CD4-positive, alpha-beta T cell treated with Interleukin-2 at 100 ng/mL for 4 hours (primary cell): ENCODE measurements at places on chromosomes 6 and 20.

- no peak for DNase-seq
Measured at GRCh38 chr20:43525021-43525420, 17.5 kb downstream of the L3MBTL1 start.

DNA sequence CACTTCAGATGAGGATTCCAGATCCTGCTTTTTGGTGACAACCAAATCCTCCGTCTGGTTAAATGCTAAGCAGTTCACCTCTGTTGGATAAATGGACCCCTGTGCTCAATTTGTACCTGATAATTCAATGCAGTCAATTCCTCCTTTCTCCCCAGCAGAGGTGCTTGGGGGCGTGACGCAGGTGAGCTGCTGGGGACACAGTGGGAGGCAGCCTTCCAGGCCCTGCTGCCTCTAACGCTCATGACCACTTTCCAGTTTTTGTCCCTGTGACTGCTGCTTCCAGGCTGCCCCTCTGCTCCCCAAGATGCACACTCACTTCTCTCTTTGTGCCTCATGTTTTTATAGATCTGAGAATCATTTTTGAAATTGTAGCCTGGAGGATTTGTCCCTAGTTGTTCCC, 78.5 kb downstream of the TTLL2 start:
- DNase-seq, result no peak

- DNase-seq, result no peak
Measured at GRCh38 chr6:165106261-165106660, 203.1 kb downstream of the C6orf118 start.

DNA sequence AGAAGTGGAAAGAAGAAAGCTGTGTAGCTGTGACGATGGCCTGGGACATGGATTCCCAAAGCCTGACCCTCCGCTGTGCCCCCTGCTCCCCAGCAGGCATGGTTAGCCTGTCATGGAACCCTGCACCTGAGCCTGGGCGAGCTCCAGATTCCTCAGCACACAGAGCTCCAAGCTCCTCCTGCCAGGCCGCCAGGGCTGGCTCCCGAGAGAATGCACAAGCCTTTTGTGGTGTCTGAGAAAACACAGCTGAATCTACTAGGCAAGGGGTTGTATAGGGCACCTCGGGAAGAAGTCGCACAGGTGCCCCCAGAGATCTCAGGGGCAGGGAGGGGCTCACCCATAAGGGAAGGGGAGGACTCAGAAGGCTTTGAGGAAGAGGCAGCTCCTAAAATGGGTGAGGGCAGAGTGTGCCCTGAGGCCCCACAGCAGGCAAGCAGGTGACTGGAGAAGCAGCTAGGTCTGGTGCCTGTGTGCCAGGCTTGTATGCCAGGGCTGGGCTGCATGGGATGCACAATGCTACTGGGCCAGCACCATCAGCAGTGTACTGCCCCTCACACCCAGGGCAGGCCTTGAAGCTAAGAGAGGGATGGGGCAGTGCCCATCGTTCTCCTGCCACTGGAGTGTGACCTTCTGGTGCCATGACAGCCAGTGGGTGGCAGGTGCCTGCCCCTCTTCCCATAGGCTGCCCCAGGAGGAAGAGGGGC, 64.3 kb upstream of the CD93 start:
- DNase-seq, result no peak

DNA sequence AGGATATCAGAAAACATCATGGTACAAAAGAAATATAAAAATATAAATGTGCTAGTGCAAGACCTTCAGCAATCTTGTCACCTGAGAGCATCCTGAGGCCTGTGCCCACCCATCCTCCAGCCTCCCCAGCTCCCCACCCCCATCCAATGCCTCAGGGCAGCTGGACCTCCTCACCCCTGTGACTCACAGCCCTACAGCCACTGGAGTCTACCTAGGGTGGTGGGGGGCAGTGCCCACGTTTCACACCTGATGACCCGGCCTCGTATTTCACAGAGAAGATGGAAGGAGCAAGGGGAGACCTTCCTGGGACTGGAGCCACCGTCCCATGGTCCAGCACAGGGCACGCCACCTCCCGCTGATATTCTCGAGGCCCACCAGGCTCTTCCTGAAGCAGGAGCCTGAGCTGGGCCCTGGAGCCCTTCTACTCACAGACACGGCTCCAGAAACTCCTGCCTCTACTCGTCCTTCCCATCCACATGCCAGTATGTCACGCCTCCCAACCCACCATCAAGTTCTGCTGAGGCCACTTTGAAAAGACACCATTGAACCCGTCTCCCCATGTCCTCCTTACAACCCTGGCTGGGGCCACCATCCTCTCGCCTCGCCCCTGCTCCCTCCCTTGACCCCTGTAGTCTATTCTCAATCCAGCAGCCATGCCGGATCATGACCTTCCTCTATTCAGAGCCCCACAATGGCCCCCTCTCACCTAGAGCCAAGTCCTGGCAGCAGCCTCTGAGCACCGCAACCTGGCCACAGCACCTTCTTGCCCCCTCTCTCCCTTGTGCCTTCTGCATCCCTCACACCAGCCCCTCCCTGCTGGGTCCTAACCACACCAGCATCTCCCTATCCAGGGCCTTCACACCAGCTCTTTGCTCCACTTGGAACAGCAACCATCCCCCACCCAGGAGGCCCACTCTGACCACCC, 13.3 kb downstream of the APMAP start:
- no peak for DNase-seq

DNA sequence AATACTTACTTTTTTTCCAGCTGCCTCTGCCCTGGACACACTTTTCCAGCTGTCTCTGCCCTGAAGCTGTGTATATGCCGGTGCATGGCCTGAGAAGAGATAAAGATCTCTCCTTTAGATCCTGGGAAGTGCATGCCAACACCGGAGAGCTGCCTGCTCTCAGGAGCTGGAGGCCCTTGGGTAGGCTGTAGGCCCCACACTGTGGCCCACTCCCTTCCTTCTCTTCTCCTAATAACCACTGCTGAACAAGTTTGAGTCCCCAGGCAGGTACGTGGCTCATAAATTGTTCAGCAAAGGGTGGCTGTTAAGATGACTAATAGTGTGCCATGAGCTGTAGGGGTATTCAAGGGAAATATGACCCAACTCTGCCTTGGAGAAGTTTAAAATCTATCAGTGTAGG, 102.5 kb downstream of the CD24 start:
- DNase-seq, result no peak

DNA sequence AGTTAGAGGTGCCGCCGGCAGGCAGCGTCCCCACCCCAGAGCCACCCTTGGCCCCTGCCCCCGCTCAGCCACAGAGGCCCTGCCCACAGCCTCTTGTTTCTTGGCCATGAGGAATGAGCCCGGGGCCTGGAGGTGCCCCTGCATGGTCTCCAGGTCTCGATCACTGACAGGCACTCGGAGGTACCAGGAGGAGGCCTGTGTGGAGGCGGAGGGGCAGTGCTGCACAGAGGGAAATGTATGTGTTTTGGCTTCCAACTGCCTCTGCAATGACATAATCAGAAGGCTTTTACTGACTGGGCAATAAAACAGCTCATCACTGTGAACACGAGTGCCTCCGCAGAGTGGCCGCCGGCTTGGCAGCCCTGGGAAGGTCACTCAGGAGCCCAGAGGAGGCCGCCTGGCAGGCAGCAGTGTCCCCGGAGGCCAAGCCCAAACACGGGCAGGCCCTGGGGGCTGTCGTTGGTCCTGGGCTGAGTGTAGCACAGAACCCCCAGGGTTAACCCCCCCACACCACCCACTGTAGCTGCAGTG, 61.1 kb upstream of the GATA5 start:
- no peak for DNase-seq

DNA sequence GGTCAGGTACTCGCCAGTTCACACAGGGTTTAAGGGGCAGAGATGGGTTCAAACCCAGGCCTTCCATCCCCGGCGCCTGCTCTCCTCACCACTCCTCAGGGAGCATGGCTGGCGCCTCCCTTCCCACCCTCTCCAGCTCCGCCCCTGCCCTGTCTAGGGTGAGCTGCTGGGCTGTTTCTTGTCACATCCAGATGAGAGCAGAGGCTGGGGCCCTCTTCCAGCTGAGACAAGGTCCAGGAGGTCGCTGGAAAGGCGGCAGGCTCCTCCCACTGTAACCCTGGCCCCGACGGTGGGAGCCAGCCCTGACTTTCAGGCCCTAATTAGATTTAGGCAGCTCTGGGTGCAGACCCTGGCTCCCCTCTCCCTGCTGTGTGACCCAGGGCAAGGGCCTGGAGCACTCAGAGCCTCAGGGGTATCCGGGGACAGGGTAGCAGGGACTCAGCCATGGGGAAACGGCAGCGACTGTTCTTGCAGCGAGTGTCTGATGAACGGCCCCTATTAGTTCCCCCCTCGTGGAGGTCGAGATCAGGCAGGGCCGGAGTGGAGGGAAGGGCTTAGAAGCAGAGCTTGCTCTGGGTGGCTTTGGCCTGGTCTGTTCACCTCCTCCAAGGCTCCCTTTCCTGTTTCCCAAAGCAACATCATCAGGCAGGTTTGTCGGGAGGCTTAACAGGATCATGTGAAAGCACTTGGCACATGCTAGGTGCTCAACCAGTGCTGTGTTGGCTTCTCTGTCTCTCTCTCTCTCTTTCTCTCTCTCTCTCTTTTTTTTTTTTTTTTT, 33.4 kb downstream of the SNAI1 start:
- no peak for DNase-seq

DNA sequence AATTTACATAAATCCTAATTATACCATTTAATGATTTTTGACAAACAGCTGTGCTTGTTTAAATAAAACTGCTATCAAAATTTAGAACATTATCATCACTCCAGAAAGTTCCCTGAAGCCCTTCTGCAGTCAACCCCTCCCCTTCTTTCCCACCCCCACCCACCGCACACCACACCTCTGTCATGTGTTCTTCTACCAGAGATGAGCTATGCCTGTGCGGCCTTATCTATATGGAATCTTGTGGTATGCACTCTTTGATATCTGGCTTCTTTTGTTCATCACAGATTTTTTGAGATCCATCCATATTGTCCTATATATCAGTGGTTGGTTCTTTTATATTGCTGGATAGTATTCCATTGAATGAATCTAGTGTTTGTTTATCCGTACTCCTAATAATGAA, 7.2 kb downstream of the MYLIP start:
- peak; percentile 63 for DNase-seq

GRCh38 chr6:150993253-150993652, 127.8 kb downstream of the MTHFD1L start:
- DNase-seq, result no peak

- no peak for DNase-seq
Measured at GRCh38 chr6:72559555-72559954, 62.3 kb upstream of the KCNQ5 start.

- DNase-seq, result no peak
Measured at GRCh38 chr6:138499303-138500018, at the start of gene NHSL1. Gene NHSL1 (minus strand): TSS chr6:138499494. CDS start chr6:138499290, 204 bp downstream.

DNA sequence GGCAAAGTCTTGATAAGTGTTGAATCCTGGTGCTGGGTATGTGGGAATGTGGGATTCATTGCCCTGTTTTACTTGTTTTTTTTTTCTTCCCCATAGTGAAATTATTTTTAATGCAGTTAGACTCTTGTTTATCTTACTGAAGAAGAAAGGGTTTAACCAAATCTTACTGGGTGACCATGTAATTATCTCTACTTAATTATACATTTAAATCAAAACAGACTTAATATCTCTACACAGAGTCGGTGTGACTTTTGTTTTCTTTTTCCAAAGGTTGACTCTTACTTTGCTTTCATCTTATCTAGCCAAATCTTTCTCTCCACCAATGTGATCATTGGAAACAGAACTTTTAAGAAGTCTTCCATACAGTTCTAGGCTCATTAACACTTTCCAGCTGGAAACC, 67.7 kb upstream of the DYNLRB1 start:
- DNase-seq, result no peak

- no peak for DNase-seq
Measured at GRCh38 chr6:39903656-39904055, 30.6 kb downstream of the MOCS1 start.

DNA sequence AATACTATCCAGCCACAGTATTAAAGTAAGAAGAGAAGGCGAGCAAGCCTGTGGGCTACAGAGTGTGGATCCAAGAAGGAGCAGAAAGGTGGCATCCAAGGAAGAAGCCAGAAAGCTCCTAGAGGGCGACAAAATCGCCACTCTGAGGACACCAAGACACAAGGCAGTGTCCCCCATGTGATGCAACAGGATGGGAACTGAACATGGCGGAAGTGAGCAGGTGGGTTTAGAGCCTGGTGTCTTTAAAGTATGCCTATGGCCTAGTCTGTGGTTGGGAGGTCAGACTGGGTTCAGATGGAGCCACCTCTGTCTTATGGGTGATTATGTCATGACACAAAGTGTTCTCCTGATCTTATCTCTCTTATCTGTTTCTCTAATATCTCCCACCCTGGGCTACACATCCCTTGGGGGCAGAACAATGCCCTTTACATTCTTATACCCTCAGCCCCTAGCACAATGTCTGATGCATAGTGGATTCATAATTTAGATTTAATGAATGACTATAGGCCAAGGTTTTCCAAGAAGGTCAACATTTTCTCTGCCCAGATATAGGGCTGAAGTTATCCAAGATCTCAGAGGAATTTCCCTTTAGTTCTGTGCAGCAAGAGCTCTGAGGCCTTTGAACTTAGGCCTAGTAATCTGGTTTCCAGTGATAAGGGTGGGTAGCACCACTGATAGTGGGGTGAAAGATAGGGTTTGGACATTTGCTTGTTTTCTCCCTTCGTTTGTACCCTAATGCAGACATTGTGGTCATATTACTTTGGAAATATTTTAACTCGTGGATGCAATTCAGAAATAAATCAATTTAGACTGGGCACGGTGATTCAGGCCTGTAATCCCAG, 167.3 kb upstream of the AKIRIN2 start:
- no peak for DNase-seq
